Tibial artery (tissue), 4 donors: ENCODE measurements at places on chromosomes 12 and 14.
A peak's percentile ranks its signal among the peaks of the same experiment; 100 is the strongest.

- no peak for DNase-seq
Measured at GRCh38 chr12:70176290-70176689, 66.9 kb upstream of the CNOT2 start.

GRCh38 chr12:62597253-62597652, 130.6 kb downstream of the MON2 start:
- DNase-seq, result no peak

GRCh38 chr12:130124106-130124505, 38.2 kb upstream of the FZD10 start:
- DNase-seq, result no peak

DNA sequence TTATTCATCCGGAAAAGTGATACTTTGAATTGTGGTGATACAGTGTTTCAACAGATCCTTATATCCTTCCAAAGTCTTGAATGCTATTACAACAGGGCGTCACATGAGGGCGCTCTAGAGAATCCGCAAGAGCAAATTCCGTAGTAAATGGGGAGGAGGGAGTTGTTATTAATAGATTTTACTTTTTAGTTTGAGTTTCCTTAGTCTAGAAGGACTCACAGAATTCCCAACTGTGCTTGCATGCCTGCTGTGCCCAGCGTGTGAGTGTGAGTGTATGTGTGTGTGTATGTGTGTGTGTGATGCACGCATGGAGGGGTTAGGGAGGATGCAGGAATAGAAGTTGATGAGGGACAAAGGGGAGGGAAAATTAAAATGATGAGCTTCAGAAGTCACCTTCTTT, 375.3 kb downstream of the C12orf75 start:
- peak; percentile 45 for DNase-seq

DNA sequence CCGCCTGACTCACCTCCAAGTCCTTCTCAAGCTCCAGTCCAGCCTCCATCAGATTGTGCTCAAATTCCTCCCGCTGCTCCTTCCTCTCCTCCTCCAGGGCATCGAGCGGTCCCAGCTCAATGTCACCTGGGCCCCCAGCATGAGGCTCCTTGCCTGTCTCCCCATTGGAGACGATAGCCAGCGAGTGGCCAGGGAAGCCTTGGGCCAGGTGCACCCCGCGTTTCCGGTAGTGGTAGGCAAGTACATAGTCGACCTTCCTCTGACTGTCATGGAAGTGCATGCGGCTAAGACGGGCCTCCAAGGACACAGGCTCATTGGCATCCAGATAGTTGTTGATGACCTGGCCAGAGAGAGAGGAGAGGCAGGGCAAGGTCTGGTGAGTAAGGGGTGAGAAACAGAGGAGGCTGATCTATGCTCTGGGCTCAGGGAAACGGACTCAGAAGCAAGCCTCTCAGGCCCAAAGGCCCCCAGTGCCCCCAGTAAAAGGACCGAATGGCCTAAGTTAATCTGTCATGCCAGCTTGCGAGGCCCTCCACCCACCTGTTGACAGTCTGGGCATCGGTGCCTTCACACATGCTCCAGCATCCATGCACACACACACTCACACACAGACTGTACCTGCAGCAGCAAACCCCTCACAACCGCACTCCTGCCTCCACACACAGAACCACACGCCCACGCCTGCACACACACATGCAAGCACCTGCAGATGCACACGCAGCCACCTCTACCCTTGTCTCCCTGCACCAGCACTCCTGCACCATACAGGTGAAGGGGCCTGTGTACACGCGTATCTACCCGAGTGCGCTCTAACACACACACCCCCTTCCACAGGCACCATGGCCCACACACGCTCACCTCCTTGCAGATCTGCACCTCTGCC, 23.8 kb downstream of the ANO2 start:
- DNase-seq, result peak; percentile 38

- no peak for DNase-seq
Measured at GRCh38 chr14:95041477-95042020, 115.8 kb downstream of the DICER1 start.

GRCh38 chr14:73761618-73762355, 47.6 kb upstream of the PNMA1 start:
- DNase-seq, result no peak

GRCh38 chr14:48384821-48385220, 709.4 kb upstream of the MDGA2 start:
- DNase-seq, result no peak

GRCh38 chr14:51610771-51611170, 40.9 kb upstream of the FRMD6 start:
- DNase-seq, result no peak

- DNase-seq, result no peak
Measured at GRCh38 chr14:94897082-94897481, 127.2 kb upstream of the GSC start.

- no peak for DNase-seq
Measured at GRCh38 chr14:53533384-53533970, 380.4 kb upstream of the DDHD1 start.

DNA sequence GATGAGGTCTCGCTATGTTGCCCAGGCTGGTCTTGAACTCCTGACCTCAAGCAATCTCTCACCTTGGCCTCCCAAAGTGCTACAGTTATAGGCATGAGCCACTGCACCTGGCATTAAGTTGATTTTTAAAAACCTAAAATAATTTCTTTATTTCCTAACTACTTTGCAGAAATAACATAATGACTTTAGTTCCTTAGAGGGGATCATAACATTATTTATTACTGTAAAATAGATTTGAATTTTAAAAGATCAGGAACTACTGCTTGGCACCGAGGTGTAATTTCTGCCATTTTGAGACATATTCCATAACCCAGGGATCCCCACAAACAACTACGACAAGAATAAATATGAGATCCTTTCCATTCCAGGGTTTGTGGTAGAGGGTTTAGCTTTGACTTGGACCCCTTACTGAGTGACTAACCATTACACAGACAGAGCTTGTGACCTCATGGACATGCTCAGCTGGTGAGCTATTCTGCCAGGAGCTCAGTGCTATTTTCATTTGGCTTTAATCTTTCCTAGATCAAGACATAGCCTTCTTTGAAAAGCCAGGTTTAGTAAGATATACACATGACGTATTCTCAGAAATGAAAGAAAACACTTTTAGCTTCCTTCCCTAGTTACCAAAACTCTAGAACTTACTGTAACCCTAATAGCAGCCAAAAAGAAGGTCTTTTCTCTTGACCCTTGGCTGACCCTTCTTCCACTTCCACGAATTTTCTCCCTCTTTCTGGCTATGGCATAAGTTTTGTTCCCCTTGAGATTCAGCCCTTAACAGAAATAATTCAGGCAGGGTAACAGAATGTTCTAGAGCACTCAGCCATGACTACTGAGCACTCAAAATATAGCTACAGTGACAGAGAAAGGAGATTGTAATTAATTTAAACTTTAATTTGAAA, 75.1 kb upstream of the NUDT4 start:
- DNase-seq, result no peak

DNA sequence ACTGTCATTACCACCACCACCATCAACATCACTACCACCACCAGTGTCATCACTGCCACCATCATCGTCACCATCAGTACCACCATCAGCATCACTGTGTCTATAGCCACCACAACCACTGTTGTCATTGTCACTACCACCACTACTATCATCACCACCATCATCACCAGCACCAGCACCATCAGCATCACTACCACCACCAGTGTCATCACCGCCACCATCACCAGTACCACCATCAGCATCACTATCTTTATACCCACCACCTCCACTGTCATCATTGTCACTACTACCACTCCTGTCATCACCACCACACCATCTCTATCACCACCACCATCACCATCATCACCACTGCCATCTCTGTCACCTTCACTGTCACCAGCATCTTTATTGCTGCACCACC, 60.6 kb downstream of the BEGAIN start:
- no peak for DNase-seq

- DNase-seq, result peak; percentile 59
Measured at GRCh38 chr14:100532906-100533655, 54.1 kb downstream of the BEGAIN start.

- peak; percentile 45 for DNase-seq
Measured at GRCh38 chr14:101408077-101408831, 153.0 kb upstream of the DIO3 start.

GRCh38 chr12:9049520-9050133, 60.3 kb downstream of the KLRG1 start:
- DNase-seq, result no peak

DNA sequence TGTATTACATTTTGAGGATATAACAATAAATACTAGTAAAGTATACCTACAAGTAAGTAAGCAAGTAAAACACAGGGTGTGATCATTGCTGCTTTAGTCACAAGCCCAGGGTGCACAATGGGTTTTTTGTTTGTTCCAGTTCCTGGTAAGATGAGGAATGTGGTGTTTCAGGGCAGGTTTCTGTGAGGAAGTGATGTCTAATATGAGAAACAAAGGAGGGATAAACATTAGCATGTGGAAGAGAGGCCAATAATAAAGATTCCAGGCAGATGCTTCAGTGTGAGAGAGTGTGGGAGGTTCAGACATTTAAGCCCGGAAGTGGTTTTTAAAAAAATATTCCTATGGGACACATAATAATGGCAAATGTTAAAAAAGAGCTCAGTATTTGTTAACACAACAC, 808.1 kb upstream of the USP15 start:
- no peak for DNase-seq

DNA sequence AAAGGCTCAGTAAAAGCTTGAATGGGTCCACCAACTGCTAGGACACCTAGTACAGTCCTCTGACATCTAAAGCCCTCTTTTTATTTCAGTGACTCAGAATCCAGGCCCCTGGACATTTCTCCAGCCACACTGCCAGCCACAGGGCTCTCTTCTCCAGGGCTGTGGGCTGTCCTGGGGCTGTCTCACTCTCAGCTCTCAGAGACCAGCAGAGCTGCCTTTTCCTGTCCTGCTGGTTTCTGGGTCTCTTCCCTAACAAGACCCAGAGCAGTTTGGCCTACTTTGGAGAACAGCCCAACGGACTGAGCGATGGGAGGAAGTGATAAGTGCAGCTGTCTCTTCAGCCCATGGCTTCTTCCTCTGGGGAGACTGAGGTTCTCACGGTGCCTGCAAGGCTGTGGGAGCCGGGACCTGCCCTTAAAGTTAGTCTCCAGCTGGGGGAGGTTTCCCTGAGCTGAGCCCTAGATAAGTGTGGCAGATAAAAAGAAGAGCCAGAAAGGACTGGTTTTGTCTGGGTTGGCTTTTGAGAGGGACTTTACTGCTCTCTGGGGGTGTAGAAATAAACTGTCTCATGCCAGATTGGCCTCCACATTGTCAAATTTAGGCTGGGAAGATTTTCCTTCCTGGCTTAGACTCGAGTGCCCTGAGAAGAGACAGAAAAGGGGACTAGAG, 979.8 kb downstream of the VRK1 start:
- no peak for DNase-seq

GRCh38 chr12:62264706-62265105, 4.5 kb downstream of the USP15 start:
- DNase-seq, result no peak

DNA sequence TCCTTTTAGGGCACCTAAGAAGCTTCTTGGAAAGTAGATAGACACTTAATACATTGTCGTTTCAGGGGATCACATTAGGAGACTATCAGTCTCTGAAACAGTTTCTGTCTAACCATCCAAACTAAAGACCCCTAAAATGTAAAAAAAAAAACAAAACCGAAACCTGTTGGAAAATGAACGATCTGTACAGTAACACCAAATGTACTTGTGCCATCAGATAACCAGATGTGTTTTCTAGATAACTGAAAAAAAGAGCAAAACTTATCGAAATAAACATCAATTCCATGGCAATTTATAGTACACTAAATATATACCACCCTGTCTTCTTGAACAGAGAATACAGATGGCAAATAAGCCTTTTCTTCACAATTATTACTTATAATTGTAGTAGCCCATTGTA, 2.1 kb downstream of the LDHB start:
- no peak for DNase-seq

- DNase-seq, result no peak
Measured at GRCh38 chr12:26919216-26919555, 18.6 kb downstream of the INTS13 start.

DNA sequence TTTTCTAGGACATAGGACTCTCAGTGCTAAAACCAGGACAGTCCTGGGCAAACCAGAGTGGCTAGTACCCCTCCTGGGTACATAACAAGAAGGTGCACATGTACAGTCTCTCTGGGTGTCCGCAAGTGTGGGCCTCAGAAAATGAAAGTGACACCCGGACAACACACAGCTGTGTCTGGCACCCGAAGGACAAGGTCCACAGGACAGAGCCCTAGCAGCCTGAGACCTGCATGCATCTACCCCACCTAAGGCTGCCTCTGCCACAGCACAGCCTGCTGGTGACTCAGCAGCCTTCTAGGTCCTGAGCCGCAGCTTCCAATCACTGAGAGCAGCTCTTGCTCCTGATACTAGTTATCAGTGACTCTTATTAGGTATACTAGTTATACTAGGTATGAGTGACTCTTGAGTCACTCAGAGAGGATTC, 784.1 kb upstream of the TBX3 start:
- no peak for DNase-seq

- DNase-seq, result no peak
Measured at GRCh38 chr12:89098441-89099112, 253.7 kb downstream of the DUSP6 start.

- no peak for DNase-seq
Measured at GRCh38 chr14:95311752-95312151, 8.0 kb downstream of the CLMN start.

GRCh38 chr12:40663781-40664180, 28.5 kb upstream of the CNTN1 start:
- DNase-seq, result no peak

GRCh38 chr14:92724516-92725340, 23.7 kb downstream of the LGMN start:
- DNase-seq, result peak; percentile 75

- DNase-seq, result no peak
Measured at GRCh38 chr14:104821971-104822608, 21.2 kb downstream of the ZBTB42 start.

- DNase-seq, result no peak
Measured at GRCh38 chr12:107251288-107251687, 157.9 kb upstream of the CRY1 start.

GRCh38 chr12:120110550-120111501, 5.7 kb downstream of the RAB35 start:
- peak; percentile 75 for DNase-seq

GRCh38 chr12:116517431-116518045, 41.6 kb upstream of the MAP1LC3B2 start:
- no peak for DNase-seq

- no peak for DNase-seq
Measured at GRCh38 chr14:100965296-100965695, 61.8 kb upstream of the RTL1 start.

GRCh38 chr12:106918746-106919145, 37.0 kb upstream of the TMEM263 start:
- DNase-seq, result no peak

DNA sequence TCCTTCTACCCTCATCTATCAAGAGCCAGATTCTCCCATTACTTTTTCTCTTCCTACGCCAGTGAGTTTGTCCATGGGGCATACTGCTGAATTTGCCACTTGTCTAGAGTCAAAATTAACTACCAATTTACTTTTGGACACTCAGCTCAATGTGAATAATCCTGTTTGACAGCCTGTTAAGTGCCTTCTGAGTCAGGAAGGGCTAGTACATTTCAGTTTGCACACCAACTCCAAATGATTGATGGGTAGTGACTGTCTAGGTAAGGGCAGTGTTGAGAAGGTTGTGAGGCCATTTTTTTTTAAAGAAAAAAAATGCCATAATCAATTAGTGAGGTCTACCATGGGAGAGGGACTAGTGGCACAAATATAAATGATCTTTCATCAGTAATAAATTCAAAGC, 21.8 kb upstream of the TRIM9 start:
- DNase-seq, result no peak

- DNase-seq, result no peak
Measured at GRCh38 chr14:50957296-50957695, 13.0 kb upstream of the PYGL start.
